ENCODE measurements at places on chromosomes 5 and 9.
A peak's percentile ranks its signal among the peaks of the same experiment; 100 is the strongest.

GRCh38 chr5:77947041-77947428 lies 170.9 kb upstream of the TBCA start:
- no peak for DNase-seq

- DNase-seq, result no peak
Observed at GRCh38 chr9:133453651-133454050, 6.1 kb upstream of the CACFD1 start.

GRCh38 chr9:98701576-98701975 lies 7.2 kb downstream of the GABBR2 start:
- no peak for DNase-seq

DNA sequence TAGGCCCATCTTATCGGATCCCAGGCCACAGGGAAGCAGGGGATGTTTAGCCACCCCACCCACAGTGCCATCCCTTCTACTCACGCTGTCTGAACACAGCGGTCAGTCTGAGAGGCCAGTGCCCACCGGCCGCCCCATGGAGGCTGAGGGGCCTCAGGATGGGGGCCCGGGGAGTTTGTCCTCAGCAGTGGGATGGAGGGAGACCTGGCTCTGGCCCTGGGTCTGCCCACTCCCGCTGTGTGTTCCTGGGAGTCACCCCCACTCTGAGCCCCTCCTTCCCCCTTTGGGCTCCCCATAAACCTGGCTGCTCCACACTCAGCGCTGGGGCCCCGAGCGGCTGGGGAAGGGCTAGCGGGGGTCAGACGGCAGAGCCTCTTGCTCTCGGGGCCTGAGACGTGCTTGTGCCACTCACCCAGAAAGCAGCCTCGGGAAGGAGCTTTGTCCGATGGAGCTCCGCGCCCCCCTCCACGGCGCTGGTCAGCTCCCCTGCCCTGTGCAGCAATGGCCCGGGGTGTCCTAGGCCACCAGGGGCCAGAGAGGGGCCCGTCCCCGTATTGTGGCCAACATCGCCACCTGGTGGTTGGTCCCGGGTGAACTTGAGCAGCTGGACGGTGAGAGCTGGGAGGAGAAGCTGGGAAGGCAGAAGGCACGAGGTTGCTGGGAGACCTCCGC lies 10.9 kb upstream of the LAMC3 start:
- no peak for DNase-seq

- DNase-seq, result no peak
Observed at GRCh38 chr9:13049223-13049622, 230.3 kb downstream of the MPDZ start.

- no peak for DNase-seq
Observed at GRCh38 chr5:142824391-142824790, 54.2 kb downstream of the ARHGAP26 start.

DNA sequence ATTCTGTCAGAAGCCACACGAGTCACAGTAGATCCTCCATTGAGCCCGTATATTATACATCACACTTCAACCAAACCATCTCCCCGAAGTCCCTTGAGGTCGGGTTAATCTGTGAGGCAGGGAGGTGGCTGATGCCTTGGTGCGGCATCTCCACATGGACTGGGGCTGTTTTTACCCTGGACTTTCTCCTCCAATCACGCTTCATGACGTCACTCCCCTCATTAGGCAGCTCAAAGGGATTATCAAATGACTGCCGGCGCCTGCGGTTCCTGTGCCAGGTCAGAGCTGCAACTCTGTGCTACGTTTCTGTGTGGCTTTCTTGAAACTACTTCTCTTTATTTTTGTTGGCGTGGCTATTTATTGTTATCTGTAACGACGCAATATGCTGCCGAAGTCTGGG lies 53.7 kb downstream of the TMOD1 start:
- no peak for DNase-seq

DNA sequence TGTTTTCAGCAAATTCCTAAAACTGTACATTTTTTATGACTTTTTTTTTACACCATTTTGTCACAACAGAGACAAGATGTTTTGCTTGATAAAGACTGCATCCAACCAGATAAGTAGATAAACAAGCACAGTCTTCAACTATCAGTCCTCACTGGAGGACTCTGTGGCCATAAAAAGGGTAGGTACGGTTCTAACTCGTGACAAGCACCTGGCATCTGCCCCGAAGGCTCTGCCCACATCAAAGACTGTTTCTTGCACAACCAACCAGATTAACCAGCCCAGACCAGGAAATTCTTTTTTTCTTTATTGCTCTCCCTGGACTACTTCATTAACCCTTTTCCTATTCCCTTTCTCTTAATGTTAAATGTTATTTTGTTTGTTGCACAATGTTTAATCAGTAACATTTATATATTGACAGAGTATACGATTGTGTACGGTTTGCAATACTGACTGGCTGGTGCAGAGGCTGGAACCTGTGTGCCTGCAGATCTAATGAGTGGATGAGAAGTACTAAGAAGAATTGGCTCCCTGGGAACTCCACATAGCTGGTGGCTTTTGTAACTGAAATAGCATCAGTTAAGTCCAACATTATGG lies 74.1 kb downstream of the SERINC5 start:
- DNase-seq, result peak; percentile 86

DNA sequence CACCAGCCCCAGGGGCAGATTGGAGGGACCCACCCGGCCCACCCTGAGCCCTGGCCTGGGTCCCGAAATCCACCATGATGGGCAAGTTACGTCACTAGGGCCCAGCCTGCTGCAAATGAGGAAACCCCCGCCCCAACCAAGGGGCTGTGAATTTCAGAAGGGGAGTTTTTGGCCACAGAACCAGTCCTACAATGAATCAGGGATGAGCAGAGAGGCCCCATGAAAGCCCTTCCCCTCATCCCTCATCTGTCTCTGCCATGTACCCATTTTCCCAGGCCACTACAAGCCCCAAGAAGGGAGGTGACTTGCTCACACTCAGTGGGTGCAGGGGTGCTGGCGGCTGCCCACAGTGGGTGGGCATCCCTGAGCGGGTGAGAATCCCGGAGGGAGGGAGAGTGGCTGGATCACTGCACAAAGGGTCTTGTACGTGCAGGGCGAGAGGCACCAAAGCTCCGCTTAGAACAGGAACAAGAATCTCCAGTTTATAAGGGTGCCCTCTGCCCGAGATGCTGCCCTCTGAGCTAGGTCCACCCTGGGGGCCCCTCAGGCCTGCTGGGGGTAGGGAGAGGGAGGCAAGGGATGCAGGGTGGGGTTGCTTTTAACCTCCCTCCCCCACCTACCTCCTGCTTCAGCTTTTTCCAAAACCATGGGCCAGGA lies 10.4 kb upstream of the TCF7 start:
- DNase-seq, result no peak

- DNase-seq, result no peak
Observed at GRCh38 chr5:50822761-50823160, 156.3 kb downstream of the PARP8 start.
